ENCODE measurements at places on chromosomes 2 and 18.

DNA sequence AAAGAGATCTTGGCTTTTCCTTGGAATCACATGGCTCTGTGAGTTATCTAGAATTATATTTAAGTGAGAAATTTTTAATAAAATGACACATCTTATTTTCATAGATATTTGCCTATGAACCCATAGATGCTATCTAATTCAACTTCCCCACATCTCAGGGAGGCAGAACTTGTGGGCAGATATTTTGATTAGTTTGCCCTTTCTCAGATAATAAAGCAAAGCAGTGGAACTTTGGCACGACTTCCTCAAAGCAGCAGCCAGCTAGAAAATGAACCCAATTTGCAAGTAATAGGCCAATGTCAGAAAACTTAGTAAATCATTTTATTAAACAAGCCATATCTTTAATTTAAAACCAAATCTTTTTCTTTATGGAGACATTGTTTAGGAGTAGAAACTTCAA is 32.7 kb downstream of the RAB27B start:
- no peak for DNase-seq

- DNase-seq, result no peak
Observed at GRCh38 chr2:196466581-196466980, 172.9 kb upstream of the CCDC150 start.

DNA sequence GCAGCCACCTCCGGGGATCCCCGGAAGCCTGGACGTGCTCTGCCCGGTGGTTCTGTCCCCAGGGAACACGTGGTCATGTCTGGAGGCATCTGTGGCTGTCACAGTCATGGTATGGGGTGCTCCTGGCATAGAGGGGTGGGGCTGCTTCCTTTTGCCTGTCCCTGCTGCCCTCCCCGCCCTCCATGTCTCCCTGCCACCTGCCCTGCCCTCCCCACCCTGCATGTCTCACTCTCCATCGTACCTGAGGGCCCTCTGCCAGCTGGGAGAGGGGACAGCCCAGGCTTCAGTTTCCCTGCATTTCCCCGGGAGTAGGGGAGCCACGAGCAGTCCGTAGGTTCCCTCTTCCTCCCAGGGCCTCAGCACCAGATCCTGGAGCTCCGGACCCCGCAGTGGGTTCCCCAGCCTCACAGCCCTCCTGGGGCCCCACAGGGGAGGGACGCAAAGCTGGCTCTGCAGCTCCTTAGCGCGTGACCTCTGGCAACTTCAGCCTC is 90.0 kb upstream of the CTDP1 start:
- DNase-seq, result no peak

GRCh38 chr18:63604791-63605567 is 17.8 kb downstream of the SERPINB13 start:
- DNase-seq, result no peak

All from foreskin melanocyte (primary cell).